Kidney epithelial cell (primary cell): ENCODE measurements at places on chromosomes 11 and 22.

DNA sequence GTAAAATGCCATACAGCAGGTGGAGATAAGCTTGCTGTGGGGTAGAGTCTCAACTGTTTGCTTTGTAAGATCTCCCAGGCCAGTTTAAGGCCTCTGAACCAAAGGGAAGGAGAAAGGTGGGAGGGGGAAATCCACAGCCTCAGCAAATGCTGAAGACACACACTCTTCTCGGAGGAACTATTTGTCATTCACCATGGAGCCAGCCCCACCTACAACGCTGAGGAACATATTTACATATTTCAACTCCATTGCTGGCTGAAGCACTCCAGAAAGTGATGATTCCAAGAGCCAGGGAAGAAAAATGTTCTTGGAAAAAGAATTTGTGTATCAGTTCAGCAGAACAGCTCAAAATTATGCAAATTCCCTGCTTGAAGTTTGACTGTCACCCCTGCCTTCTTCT, 6.5 kb downstream of the TENM4 start:
- no peak for DNase-seq

- DNase-seq, result no peak
These were observed 35.8 kb downstream of the CSTPP1 start for GRCh38 chr11:46972343-46972742.

DNA sequence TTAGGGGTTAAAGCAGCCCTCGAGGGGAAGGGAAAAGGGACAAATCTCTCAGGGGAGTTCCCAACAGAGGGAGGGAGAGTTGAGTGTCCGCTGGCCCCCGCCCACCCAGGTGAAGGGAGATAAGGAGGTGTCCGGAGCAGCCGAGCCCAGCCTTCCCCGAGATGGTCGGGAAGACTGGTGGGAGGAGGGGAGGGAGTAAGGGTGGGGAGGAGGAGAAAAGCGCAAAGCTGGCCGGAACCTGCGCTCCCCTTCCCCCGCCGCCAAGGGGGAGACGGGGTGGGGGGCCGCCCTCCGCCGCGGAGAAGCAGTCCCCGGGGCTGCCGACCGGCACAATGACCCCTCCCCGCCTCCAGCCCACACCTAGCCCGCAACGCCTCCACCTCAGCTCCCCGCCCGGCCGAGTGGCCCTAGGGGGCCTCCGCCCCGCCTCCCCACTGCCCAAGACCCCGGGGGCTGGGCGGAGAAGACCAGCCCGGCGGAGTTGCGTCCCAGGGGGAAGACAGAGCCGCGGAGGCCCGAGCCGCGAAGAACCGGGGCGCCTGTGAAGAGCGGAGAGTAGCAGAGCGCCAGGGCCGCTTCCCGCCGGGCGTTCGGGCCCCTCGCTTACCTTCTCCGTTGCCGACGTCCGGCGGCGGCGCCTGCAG, 479 bp downstream of the RSF1 start:
- DNase-seq, result no peak

DNA sequence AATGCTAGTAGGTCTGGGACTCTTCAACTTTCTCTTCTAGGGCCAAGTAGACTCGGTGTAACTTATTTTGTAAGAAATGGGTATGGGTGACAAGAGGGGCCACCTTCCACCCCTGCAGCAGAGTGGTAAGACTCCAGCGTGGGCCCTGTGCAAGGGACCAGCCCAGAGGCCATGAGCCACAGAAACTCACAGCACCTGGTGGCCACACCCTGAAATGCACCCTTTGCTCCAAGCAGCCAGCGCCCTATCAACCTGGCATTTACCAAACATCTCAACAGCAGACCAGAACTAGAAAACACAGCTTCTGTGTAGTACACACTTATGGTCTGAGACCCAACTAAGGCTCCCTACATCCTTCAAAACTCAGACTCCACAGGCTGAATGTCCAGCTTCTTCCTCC, 5.7 kb downstream of the CDCA5 start:
- no peak for DNase-seq

GRCh38 chr22:37630839-37631435, 8.5 kb upstream of the SH3BP1 start:
- DNase-seq, result no peak

- DNase-seq, result no peak
These were observed 133.0 kb upstream of the C11orf58 start for GRCh38 chr11:16605389-16605893.

DNA sequence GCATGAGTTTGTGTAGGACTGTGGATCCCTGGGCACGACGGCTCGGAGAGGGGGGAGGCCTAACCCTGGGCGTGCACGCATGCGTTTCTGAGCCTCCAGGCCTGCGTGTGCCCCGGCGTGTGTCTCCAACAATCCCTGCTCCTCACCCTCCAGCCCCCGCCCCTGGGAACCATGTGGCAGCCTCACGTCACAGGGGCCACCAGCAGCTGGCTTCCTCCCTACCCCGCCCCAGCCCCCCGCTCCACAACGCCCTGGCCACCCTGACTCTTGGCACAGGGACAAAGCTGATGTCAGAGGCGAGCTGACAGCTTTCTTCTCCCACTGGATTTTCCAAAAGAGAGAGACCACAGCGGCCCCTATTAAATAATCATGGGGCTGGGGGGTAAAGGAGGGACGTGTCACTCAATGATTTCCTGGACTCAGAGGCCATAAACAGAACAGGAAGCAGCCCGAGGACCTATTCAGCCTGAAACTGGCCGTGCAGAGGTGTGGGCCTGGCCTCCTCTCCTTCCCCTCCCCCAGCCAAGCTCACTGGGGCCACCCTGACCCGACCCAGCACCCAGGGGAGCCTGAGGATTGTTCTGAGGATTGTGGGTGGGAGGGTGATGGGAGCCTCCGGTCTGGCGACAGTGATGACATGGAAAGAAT, 6.8 kb upstream of the LIF start:
- peak; percentile 56 for DNase-seq

DNA sequence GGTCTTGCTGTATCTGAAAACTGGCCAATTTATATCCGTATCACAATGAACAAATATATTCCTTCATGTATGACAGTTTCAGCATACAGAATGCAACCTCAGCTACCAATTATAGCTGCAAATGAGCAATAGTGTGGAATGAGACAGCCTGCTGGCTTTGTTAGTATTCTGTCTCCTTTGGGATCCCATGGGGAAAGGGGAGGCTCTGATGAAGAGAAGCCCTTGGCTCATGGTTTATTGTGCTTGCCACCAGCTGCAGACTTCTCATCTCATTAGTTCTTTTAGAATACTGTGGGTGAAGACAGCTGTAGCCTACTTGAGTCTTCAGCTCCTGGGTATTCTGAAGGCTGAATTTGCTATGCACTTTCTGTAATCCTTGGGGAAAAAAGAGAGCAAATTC, 42.4 kb downstream of the PITPNB start:
- DNase-seq, result no peak

DNA sequence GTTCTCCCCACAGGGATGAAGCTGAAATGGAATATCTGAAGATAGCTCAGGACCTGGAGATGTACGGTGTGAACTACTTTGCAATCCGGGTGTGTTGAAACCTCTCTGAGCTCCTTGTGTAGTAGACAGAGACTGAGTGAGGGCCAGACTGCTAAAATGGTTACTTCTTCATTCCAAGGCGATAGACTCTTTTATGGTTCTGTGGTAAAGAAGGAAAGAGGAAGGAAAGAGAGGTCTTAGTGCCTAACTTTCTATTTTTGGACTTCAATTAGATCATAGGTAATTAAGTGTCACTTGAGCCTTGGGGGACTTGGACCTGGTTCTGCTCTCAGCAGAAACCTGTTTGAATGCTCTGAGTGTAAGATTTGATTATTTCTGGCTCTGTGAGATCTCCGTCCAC, 54.7 kb downstream of the NF2 start:
- DNase-seq, result no peak

GRCh38 chr11:68302670-68303069, 9.7 kb upstream of the LRP5 start:
- peak; percentile 25 for DNase-seq

DNA sequence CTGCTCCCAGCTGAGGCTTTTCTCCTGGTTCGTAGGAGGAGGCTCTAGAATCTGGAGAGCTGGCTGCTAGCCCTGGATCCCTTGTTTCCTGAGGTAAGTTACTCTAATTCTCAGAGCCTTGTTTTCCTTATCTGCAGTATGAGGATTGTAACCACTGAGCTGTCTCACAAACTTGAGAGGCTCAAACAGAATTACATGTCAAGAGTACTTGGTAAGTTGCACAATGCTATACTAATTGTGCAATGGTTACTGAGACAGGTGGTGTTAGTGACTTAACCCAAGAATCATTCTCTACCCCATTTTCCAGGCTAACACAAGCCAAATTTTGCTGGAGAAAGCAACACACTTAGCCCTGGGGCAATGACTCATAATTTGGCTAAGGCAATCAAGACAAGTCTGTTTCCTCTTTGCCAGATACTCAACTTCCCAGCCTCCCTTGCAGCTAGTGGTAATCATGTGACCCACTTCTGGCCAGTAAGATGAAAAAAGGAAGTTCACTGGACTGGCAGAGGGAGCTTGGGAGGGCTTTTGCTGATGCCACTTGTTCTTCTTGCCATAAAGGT, 348.0 kb downstream of the TENM4 start:
- peak; percentile 98 for DNase-seq

GRCh38 chr22:32874976-32875375, 73.5 kb downstream of the TIMP3 start:
- DNase-seq, result no peak

DNA sequence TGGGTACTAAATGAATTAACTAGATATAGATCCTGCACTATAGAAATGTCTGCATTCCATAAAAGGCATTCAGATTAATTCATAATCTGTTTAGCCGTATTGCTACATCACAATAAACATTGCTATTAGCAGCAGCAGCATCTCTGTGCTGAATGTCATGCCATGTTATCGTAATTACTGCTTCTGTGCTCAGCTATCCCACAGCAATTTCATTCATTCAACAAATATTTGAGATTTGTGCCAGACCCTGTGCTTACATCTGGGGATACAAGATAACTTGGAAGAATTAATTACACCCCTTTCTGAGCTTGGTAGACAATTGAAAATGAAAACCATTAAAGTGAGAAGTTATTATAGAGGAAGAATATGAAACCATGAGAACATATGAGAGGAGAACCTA, 185.8 kb upstream of the C11orf87 start:
- DNase-seq, result no peak

DNA sequence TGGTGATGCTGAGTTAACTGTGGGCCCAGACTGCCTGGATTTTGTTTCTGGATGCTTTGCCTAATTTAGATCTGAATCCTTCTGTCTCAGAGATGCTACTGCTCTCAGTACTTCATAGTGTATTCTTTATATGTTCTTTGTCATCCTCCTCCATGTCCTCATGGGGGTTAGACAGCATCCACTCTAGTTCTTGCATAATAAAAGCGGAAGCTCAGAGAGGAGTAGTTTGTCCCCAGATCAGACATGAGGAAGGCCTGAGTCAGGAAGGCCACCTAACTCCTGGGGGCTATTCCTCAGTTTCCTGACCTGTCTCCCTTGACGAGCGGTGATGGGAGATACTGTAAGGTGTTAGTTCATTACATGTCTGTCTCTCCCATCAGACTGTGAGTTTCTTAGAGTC, 90.2 kb downstream of the SCN3B start:
- no peak for DNase-seq

GRCh38 chr11:111063726-111064517, 181.6 kb upstream of the POU2AF2 start:
- peak; percentile 23 for DNase-seq

GRCh38 chr22:23537416-23537815, 42.7 kb downstream of the IGLL1 start:
- no peak for DNase-seq

DNA sequence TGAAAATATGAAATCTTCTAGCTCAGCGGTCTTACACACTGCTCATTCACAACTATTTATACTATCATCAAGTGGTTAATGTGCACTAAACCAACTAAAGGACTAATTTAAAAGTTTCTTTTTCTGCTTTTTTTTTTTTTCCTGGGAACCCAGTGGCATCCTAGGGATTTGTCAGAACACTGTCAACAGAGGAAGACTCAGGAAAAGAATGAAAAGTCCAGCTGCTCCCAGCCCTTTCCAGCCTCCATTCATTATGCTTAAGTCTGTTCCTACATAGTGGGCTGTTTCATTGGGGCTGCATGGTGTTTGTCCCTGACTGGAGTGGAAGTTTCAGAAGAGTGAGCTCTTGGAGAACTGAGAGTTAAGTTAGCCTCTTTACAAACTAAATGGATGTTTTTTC, 391.1 kb downstream of the AASDHPPT start:
- no peak for DNase-seq

DNA sequence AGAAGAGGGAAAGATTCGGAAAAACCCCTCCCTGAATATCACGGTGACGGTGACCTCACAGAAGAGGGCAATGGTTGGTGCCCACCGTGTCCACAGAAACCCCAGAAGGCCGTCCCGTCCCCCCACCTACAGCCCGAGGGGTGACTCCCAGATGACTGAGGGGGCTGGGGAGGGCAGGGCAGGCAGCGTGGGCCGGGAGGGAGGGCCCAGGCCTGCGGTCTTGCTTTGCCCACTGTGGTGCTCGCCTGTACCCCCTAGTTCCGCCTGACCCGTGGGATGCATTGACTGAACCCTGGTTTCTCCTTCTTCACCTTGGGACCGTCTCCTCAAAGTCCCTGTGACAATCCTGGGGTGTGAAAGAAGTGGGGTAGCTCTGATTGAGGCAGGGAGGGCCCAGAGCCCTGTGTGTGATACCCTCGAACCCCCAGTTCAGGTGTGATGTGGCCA, 526.7 kb downstream of the BRD1 start:
- DNase-seq, result no peak

GRCh38 chr11:61908730-61909316, 8.5 kb downstream of the RAB3IL1 start:
- DNase-seq, result no peak

DNA sequence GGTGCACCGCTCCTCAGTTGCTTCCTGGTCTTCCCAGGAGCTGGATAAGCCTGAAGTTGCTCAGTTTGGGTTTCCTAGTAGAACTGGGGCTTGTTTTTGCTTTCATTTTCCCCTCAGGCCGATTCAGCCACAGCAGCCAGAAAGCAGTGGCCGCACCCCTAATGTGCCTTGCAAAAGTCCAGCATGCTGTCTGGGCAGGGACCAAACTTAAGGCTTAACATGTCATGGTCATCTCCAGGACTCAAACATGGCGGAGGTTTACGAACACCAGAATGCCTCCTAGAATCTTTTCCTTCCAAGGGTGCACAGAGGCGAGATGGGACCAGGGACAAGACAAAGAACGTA, 2.5 kb downstream of the GNG3 start:
- DNase-seq, result no peak

GRCh38 chr11:8382436-8383053, 118.9 kb upstream of the LMO1 start:
- peak; percentile 47 for DNase-seq

DNA sequence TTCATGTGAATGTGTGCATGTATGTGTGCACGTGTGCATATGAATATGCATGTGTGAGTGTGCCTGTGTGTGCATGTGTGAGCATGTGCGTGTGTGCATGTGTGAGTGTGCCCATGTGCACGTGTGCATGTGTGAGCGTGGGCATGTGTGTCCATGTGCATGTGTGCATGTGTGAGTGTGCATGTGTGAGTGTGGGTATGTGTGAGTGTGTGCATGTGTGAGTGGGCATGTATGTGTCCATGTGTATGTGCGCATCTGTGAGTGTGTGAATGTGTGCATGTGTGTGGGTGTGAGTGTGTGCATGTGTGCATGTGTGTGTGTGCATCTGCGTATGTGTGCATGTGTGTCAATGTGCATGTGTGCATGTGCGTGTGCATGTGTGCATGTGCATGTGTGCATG, 94.7 kb downstream of the ST3GAL4 start:
- DNase-seq, result no peak

- DNase-seq, result no peak
These were observed 12.7 kb upstream of the TREH start for GRCh38 chr11:118691926-118692830.
